ENCODE measurements at places on chromosomes 6 and 20.

DNA sequence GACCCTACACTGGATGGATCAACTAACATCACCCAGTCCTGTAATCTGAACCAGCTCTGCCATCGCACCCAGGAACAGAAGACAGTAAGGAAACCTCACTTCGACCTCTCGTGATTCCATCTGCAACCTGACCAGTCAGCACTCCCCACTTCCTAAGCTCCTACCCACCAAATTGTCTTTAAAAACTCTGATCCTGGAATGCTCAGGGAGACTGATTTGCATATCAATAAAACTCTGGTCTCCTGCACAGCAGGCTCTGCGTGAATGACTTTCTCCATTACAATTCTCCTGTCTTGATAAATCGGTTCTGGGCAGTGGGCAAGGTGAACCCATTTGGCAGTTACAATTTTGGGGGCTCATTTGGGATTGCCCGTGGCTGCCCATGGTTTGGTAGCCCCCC is 18.3 kb upstream of the AGPAT4 start:
- DNase-seq, result no peak

- no peak for DNase-seq
Measured at GRCh38 chr6:31701666-31702404, 1.3 kb downstream of the ABHD16A start.

DNA sequence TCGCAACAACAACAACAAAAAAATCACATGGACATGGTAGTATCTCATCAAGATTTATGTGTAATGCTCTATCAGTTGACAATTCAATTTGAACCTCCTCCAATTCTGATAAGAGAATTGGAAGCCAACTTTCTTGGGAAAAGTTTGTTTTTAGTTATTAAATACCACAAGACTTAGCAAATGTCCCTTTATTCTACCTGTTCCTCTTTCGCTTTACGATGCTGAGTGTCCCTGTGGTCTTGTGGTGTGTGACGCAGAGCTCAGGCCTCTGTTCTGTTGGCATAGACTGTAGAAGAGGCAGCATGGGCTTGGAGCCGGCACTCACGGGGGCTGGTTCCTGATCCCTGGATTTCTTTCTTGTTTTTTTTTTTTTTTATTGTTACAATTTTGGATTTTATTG is 76.7 kb downstream of the PSMB1 start:
- DNase-seq, result no peak

DNA sequence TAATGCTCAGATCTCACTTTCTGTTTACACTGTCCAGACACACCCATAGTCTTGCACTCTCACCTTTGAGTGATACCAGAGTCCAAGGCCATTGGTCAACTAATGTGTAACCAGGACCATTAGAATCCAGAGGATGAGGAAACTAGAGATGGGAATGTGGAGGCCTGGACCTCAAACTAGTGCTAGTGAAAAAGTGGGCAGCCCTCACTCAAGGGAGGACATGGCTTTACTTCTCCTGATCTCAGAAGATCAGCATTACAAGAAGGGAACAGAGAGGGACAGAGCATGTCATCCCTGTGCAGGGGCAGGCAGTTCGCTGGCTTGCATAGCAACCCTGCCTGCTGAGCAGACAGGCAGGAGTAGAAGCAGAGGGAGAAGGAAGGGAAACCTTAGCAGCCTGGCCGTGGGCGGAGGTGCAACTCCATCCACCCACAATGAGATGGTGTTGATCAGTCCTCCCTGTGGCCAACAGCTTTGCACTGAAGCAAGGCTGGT is 22.6 kb upstream of the XRN2 start:
- DNase-seq, result no peak

GRCh38 chr6:109580519-109580918 is 97.5 kb upstream of the ZBTB24 start:
- no peak for DNase-seq

GRCh38 chr6:30684386-30685156 is 1.9 kb downstream of the PPP1R18 start:
- DNase-seq, result peak; percentile 38

GRCh38 chr20:58625585-58625984 is 25.5 kb upstream of the STX16 start:
- DNase-seq, result no peak

DNA sequence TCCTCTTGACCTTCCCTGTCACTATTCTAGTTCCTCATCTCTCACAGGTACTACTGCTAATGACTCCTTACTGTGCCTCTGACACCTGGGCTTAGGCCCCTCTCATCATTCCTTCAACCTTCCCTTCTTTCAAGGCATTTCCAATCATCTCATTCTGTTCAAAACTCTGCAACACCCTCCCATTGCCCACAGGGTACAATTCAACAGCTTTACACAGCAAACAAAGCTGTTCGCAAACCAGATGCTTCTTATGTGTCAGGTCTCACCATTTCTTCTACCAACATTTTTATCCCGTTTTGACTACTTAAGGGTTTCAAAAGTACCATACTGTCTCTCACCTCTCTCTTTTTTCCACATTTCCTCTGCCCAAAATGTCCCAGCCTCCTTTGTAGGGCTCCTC is 84.4 kb upstream of the ID4 start:
- no peak for DNase-seq

DNA sequence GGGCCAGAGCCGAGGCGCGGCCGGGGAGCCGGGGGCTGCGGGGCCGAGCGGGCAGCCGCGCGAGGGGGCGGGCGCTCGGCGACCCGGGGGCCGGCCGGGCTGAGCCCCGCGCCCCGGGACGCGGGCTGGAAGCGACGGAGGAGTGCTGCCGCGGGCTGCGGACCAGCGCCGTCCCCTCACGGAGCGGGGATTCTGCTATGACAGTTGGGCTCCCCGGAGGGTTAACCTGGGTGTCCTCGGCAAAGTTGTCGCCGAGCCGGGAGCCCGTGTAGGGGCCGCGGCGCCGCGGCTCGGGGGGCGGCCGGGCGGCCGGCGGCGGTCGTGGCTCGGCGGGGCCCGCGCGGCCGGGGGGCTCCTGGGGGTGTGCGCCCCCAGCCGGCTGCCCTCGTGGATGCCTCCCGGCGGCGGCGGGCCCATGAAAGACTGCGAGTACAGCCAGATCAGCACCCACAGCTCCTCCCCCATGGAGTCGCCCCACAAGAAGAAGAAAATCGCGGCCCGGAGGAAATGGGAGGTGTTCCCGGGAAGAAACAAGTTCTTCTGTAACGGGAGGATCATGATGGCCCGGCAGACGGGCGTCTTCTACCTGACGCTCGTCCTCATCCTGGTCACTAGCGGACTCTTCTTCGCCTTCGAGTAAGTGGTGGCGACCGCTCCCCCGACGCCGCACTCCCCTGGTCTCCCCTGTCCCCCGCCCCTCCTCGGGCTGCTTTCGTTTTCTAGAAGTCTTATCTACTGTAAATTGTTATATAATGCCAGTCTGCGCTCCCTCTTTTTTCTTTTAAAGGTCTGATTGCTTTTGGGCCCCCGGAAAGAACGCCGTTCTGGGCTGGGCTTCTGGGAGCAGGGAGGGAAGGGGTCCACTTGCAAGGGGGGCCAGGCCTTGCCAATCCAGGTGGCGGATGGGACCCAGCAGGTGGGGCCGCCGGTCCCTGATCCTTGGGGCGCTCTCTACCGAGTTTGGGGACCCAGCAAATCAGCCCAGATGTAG is 936 bp downstream of the ZDHHC14 start:
- DNase-seq, result peak; percentile 56

DNA sequence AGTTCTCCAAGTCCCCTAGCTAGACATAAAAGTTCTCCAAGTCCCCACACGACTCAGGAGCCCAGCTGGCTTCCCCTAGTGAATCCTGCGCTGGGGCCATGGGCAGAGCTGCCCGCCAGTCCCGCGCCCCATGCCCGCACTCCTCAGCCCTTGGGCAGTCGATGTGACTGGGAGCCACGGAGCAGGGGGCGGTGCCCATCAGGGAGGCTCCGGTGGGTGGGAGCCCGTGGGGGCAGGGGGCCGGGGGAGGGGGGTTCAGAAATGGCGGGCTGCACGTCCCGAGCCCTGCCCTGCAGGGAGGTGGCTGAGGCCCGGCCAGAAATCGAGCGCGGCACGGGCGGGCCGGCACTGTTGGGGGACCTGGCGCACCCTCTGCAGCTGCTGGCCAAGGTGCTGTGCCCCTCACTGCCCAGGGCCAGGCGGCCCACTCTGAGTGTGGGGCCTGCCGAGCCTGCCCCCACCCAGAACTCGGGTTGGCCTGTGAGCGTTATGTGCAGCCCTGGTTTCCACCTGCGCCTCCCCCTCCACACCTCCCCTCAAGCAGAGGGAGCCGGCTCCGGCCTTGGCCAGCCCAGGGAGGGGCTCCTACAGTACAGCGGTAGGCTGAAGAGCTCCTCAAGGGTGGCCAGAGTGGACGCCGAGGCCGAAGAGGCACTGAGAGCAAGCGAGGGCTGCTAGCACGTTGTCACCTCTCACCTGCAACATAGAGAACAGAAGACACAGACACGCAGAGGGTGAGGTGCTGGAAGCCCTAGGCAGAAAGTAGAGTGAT is 11.4 kb downstream of the GSTA5 start:
- no peak for DNase-seq

GRCh38 chr20:57317789-57318371 is 11.7 kb upstream of the SPO11 start:
- DNase-seq, result peak; percentile 25

DNA sequence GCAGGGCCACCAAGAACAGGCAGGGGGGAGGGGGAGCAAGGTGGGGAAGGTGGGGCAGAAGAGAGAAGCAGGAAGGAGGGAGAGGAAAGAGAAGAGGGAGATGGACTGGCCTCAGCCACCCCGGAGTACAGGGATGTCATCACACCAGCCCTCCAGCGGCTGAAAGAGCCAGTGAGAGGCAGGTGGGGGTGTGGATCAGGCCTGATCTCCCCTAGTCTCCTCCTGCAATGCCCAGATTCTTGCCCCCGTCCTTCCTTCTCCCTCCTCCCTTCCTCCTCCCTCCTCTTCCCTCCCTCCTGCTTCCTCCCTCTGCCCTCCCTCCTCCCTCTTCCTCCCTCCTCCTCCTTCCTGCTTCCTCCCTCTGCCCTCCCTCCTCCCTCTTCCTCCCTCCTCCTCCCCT is 61.5 kb downstream of the YTHDF1 start:
- DNase-seq, result no peak

GRCh38 chr6:6452002-6452401 is 131.5 kb upstream of the F13A1 start:
- DNase-seq, result no peak
